ENCODE measurements at places on chromosomes 12 and 14.

- DNase-seq = no peak
Measured at GRCh38 chr12:20040831-20041230, 327.5 kb upstream of the PDE3A start.

DNA sequence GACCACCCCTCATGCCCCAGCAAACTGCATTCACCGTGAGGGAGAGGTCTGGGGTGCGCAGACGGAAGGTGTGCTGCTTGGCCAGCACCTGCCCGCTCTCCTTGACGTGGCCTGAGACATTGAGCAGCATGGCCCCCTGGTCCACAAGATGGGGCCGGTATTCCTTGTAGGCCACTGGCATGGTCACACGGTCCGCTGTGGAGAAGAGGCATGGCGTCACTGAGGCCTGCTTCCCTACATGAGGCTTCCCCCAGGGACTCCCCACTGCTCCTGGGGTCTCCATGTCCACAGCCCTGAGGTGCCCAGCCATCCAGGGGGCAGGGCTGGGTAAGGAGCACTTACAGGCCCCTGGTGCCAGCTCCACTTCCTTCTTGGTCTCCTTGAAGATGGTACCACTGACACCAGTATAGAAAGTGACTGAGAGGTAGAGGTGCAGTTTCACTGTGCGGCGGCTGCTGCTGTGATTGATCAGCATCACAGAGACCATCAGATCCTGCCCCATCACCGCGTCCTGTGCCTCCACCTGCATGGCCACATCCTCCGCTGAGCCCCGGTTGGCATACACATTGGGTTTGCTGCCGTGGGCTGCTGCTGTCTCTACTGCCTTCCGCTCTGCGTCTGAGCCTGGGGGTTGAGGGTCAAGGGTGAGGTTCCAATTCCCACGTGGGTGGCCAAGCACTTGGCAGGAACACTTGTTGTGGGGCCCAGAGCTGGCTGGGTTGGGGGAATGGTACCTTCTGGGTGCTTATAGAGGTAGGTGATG, 8.2 kb downstream of the TGM1 start:
- DNase-seq = no peak

DNA sequence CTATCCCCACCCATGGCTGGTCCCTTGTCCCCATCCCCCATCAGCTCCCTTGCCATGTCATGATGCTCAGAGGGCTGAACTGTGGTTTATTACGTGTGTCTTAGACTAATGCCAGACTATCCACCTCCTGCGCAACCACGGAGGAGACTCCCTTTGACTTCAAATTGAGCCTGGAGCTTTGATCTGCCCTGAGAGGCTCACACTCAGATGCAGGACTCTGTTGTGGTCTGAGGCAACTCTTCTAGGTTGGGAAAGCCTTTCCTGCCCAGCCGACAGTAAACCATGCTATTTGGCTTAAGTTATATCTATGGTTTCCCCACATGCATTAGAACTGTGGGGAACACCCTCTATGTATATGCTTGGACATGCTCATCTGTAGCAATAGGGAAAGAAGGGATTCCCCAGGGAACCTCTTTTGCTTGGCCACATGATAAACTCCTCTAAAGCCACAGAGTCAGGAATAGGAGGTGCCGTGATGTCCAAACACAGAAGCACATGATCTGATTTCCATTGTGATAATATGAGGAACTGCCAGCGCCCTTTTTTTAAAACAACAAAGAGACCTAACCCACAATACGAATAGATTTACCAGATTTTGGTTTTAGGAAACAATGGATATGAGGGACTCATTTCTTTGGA, 11.1 kb upstream of the LGALS3 start:
- DNase-seq = no peak

DNA sequence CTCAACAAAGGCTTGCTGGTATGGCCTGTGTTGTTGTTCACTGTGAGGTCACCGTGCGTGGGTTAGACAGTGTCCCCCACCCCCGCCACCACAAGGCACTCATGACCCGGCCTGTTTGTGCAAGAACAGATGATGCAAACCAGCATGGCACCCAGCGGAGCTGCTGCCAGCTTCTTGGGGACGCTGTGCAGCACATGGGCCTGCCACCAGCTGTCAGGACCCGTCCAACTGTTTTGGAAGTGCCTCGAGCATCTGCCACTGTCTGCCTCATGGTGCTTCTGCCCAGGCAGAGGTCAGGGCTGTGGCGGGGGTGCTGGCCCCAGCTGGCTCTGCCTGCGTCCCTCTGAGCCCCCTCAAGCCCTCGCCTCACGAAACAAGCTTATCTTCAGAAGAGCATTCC, 1.5 kb downstream of the ASB2 start:
- DNase-seq = peak; percentile 82

DNA sequence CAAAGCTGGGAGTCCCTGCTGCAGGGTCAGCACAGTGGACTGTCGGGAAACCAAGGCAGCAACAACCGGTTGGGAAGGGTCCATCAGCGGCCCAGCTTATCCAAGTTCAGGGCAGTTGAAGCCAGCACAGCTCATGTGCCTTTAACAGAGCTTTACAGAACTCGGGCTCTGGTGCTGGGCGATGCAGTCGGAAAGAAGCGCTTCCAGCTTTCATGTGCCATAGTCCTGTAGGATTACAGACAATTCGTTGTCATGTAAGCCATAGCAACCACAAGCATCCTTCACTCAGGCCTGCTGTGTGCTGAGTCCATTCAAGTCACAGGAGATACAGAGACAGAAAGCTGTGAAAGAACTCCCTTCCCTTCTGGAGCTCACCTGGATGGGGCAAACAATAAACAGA, 3.5 kb upstream of the FAM181A start:
- DNase-seq = no peak

- DNase-seq = no peak
Measured at GRCh38 chr14:50345846-50346422, 33.8 kb downstream of the DMAC2L start.
